ENCODE measurements at places on chromosomes 11 and 22.

DNA sequence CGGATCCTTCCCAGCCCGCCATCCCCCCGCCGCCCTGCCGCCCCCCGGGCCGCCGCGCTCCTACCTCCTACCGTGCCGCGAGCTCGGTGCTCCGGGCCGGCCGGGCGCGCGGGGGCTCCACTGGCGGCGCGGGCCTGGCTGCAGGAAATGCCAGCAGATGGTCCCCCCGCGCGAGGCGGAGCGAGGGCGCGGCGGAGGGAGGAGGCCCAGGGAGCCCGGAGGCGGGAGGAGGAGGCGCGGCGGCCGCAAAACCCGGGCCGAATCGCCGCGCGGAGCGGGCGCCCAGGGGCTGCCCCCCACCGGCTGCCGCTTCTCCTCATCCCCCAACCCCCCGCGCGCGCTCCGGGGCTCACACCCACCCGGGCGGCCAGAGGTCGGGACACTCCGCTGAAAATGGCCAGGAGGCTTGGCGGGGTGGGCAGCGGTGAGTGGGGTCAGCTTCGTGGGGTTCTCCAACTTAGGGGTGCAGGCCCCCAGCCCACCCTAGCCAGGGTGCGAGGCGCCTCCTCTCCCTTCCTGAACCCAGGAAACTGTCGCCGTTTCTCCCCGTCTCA is at the start of gene OSBPL5:
Gene OSBPL5, minus strand, starts transcription at position 159 of the 554 bp plus-strand sequence. CDS start 36,162 bp downstream, outside the sequence.
- H3K36me3 ChIP-seq: peaks cover 3% of the 10 kb centered on the region
- DNase-seq: peak; percentile 22
- peaks cover 35% of the 10 kb centered on the region for H3K27me3 ChIP-seq

GRCh38 chr11:69203381-69203780 is 47.6 kb downstream of the SMIM38 start:
- no peaks in the 10 kb centered on the region for H3K4me1 ChIP-seq
- no peak overlapping the region for H3K27ac ChIP-seq
- H3K4me3 ChIP-seq: no peak overlapping the region
- no peaks in the 10 kb centered on the region for H3K36me3 ChIP-seq
- H3K27me3 ChIP-seq: no peaks in the 10 kb centered on the region
- no peak for DNase-seq

GRCh38 chr22:23938328-23939016 is 22.5 kb downstream of the GSTT2B start:
- H3K36me3 ChIP-seq: no peaks in the 10 kb centered on the region
- no peak overlapping the region for H3K27ac ChIP-seq

DNA sequence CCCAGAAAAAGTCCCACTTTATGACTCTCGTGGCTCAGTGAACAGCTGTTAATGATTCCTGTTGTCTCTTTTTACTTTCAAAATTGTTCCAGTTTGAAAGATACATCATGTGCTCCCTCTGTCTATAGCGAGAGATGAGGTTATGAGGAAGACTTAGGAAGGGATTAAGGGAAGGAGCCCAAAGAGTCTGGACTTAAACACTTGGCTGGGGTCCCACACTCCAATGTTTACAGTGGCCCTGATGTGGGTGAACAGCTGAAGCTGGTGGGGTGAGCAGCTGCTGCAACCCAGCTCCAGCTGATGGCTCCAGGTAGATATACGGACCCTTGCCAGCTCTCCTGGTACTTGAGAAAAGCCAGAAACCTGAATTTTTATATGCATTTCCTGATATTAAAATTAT is 84.5 kb upstream of the PLET1 start:
- peaks cover 4% of the 10 kb centered on the region for H3K4me1 ChIP-seq
- no peaks in the 10 kb centered on the region for H3K36me3 ChIP-seq
- H3K4me3 ChIP-seq: no peak overlapping the region

GRCh38 chr22:46240506-46240905 is 9.6 kb downstream of the CDPF1 start:
- H3K27ac ChIP-seq: no peak overlapping the region
- no peak overlapping the region for H3K4me3 ChIP-seq
- DNase-seq: no peak
- peaks cover 17% of the 10 kb centered on the region for H3K4me1 ChIP-seq
- peaks cover 22% of the 10 kb centered on the region for H3K36me3 ChIP-seq

Data from activated T-helper 1 cell treated with anti-CD3 and anti-CD28 coated beads, Interleukin-12 subunit alpha, Interleukin-12 subunit beta, Interleukin-2, Interleukin-4 antibody, amounts not matched to agents 30 ng/mL and 10 ng/mL and 1 ng/mL, durations not matched to agents 14 hours and 24 hours and 36 hours (primary cell).